Karpas-422 (cell line): ENCODE measurements at places on chromosomes 2 and 18.

DNA sequence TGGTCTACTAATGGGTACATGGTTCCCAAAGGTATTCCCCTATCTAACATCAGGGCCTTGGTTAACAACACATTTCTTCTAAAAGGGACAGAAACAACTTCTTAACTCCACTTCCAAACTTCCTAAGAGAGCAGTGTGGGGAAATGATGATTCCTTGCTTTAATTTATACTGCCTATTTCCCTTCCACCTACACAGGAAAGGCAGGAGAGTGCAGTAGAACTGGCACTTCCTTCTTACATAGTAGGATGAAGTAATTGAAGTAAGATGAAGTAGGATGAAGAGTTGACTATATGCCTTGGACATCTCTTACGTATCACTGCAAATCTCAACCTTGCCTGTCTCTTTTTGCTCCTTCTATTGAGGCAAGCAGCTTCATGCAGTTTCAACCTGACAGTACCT is 54.7 kb downstream of the CD28 start:
- DNase-seq, result no peak

GRCh38 chr2:147364597-147364996 is 480.2 kb upstream of the ACVR2A start:
- no peak for DNase-seq

DNA sequence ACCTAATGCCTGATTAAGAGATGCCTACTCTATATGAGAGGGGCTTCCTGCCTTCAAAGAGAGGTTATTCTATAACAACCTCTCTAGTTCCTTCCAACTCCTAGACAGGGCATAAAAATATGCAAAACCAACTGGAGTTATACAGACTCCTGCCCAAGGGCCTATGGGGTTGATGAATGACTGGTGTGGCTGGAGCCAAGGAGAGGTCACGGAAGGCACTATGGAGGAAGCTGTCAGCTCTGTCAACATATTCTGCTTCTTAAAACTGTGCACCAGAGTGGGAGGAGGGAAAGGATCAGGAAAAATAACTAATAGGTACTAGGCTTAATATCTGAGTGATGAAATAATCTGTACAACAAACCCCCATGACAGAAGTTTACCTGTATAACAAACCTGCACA is 120.9 kb upstream of the CDC42EP3 start:
- no peak for DNase-seq

DNA sequence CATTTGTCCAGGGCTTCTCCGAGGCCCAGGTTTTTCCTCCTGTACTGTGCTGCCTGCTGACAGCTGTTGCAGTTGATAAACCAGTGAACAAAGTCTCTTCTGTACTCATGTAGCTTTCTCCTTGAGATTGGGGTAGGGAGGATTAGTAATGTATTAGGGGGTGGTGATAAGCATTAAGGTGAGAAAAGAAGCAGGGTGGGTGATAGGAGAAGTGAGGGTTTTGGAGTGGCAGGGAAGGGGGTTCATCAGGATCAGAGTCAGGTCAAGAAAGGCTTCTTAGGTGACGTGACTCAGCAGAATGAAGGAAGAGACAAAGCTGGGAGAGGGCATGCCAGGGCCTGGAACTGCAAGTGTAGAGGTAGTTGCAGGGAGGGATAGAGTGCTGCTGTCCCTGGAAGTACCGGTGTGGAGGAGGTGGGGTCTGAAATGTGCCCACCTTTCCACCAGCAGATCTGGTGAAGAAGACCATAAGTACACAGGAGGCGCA is 48.7 kb downstream of the PKP4 start:
- DNase-seq, result no peak

GRCh38 chr2:216039918-216040317 is 26.6 kb upstream of the MREG start:
- DNase-seq, result no peak

DNA sequence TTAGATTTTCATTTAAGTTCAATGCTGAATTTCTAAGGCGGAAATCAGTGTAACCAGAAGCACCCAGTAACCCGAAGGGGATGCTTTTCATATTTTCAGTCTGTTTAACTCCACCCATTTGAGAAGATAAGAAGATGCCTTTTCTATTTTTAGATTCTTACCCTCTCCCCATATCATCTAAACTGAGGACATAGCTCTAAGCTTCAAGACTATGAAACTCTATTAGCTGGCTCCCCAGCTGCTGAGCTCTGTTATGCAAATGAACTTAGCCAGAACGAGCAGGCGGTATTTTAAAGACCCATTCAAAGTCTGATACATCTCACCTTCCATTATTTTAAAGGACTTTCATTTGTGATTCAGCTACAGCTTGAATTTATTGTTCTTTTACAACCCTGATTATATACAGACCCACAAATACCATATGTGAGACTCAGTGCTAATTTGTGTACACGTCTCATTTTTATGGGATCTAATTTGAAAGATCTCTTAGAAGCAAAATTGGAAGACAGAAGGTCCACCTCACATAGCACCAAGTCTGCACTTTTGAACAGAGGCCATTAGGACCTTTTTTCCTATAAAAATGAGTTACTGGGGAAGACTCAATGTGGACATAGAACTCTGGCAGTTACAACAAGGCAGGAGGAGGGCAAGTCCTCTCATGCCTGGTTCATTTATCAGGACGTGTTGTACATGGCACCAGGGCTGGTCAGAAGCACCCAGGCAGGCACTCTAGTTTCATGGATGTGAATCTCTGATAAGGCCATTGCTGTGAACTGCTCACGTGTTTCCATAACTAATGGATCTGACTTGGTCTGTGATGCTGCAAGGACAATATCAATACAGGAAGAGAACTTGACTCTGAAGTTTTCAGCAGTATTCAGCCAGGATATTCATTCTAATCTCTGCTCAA is 16.3 kb downstream of the CDC42EP3 start:
- DNase-seq, result peak; percentile 96

DNA sequence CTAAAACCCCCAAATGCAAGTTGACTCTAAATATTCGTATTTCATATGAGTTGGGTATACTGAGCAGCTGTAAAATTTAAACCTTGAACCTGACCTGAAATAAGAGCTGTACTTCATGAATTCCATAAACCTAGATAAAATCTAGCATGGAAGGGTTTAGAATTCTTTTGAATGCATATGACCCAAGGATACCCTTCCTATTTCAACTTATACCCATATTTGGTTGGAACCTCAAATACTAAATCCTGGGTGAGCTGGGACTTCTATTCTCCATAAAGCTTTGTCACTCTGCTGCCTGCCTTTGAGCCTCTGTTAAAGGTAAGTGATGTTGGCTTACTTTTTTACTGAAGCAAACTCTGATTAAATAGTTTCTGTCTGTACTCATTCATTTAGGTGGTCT is 994.6 kb downstream of the SUCLG1 start:
- DNase-seq, result no peak

- DNase-seq, result peak; percentile 46
Observed at GRCh38 chr2:168889635-168890005, 610 bp downstream of the SPC25 start.

DNA sequence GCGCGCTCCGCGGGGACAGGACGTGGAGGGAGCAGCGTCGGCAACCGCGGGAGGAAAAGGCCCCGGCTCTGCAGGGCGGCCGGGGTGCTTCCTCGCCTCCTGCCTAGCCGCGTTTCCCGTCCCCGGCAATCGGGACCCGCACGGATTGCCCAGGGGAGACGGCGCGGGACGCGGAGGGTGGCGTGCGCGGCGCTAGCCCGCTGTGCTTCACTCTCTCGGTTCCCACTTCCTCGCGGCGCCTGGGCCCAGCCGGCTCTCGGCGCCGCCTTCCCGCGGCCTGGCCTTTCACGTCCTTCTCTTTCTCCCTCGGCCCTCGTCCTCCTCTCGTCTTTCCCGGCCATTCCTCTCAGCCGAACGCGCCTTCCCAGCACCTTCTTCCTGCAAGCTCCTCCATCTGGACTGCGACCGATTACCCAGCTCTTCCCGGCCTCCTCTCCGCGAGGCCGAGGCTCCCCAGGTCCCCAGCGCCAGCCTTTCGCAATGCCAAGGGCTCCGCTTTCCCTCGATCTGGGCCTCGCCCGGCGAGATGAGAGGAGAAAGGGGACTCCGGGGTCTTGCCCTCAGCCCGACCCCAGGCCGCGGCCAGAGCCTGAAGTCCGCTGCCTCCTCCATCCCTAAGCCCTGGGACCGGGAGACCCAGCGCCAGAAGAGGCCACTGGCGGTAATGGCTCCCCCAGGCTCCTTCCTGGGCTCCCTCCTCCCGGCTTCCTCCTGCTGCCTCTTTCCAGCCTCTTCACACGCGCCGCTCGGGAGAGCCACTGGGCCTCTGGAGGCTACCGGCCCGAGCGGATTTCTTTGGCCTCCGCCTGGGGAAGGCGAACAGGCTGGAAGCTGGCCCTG is 34.3 kb upstream of the ATP6V1B1 start:
- DNase-seq, result no peak

DNA sequence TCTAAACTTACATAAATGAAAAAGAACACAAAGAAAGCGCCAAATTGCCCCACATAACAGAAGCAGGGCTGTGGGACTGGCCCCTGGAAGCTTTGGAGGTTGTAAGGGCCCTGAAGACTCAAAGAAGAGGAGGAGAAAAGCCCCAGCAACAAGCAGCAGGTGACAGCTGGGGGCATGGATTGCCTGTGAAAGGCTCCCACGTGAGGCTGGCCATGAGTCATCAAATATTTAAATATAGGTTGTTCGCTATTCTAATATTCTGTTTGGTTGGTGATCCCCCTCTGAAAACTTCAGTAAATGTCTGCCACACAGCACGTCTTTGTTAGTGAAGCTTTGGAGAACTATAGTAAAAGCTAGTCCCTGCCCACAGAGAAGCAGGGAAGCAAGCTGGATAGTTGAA is 132.4 kb downstream of the MREG start:
- peak; percentile 52 for DNase-seq

DNA sequence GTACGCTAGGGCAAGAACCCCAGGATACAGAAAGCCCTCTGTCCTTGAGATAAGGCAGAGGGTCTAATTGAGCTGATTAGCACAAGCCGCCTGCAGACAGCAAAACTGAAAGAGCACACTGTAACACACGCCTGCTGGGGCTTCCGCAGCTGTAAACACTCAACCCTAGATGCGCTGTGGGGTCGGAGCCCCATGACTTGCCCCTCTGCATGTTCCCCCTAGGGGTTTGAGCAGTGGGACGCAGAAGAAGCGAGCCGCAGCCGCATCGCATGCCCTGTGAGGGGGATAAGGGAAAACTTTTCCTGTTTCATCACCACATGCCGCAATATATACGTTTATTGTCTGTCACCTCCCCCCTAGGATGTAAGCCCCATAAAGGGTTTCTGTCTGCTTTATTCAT is 384.6 kb downstream of the PLCL1 start:
- no peak for DNase-seq

GRCh38 chr18:6557770-6558248 is 143.1 kb upstream of the L3MBTL4 start:
- DNase-seq, result no peak

DNA sequence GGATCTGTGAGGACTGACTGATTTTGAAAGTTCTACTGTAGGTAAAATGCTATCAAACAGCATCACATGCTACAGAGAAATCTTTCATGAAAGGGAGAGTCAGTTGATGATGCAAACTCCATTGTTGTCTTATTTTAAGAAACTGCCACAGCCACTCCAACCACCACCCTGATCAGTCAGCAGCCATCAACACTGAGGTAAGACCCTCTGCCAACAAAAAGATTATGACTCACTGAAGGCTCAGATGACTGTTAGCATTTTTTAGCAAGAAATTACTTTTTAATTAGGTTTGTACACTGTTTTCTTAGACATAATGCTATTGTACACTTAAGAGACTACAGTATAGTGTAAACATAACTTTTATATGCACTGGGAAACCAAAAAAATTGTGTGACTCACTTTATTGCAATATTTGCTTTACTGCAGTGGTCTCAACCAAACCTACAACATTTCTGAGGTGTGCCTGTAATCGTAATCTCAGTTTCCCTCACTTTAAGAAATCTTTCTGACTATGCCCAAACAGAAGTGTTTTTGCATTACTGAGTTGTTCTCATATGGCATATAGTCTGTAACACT is 42.8 kb downstream of the METTL8 start:
- DNase-seq, result no peak
